ENCODE measurements at places on chromosomes 5 and 9.

DNA sequence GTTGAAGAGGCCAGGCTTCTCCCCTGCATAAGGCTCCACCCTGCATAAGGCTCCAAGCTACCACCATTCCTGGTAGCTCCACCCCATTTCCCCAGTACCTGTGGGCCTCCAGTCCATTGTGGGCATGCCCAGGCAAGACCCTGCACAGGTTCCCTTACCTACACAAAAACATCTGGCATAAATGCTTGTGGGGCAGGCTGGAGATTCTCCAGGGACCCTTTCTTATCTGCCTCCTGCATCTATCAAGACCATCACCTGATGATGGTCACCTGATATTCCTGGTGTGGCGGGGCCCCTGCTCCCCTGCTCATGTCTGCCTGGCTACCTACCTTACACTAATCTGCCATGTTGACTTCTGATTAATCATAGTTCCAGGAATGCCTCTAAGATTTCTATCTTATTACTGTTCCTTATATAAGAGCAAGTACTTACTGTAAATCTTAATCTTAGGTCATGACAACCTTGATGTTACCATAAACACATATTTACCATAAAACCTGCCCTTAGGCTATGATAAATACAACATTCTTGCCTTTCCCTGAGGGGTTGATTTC, 41.0 kb downstream of the FGD3 start:
- DNase-seq, result no peak

- no peak for DNase-seq
Measured at GRCh38 chr5:149453618-149454415, 74.7 kb upstream of the IL17B start.

GRCh38 chr5:146072595-146072994, 32.8 kb downstream of the PLAC8L1 start:
- DNase-seq, result no peak

- DNase-seq, result no peak
Measured at GRCh38 chr9:134724912-134725604, 83.5 kb downstream of the COL5A1 start.

GRCh38 chr5:105593011-105593760, 2030.6 kb upstream of the NUDT12 start:
- DNase-seq, result no peak

DNA sequence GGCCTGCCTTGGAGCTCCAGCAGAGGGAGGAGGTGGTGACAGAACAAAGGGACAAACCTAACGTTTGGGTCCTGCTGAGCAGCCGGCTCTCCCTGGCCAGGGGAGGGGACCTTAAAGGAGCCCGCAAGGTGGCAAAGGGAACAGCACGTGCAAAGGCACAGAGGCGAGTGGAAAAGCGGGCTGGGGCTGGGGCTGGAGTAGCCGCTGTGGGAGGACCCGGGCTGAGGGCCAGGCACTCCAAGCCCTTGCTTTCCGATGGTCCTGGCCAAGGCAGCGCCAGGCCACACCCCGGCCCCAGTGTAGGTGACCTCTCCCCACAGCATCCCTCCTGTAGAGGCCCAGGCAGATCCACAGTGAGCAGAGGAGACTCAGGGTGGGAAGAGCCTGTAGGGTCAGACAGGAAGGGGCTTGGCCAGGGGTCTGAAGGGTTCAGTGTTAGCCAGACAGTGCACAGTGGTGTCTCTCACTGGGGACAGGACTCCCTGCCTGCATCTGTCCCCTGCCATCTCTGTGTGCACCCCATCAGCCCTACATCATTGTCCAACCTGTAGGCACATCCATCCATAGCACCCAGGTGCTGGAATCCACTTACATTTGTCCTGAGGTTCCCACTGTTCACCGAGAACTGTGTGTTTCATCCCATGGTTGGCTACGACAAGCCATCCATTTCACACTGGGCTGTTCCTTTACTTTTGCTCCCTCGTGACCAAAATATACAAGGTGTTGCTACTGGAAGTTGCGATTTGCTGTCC, 77.0 kb downstream of the NEK6 start:
- no peak for DNase-seq

All from HS-27A (cell line).